ENCODE measurements at places on chromosomes 2 and 18.

GRCh38 chr2:98663511-98664090 is 55.2 kb downstream of the UNC50 start:
- DNase-seq = peak; percentile 71

GRCh38 chr18:30485078-30485477 is 557.5 kb downstream of the DSC3 start:
- DNase-seq = no peak

GRCh38 chr2:177799531-177799930 is 273.0 kb downstream of the PDE11A start:
- DNase-seq = no peak

DNA sequence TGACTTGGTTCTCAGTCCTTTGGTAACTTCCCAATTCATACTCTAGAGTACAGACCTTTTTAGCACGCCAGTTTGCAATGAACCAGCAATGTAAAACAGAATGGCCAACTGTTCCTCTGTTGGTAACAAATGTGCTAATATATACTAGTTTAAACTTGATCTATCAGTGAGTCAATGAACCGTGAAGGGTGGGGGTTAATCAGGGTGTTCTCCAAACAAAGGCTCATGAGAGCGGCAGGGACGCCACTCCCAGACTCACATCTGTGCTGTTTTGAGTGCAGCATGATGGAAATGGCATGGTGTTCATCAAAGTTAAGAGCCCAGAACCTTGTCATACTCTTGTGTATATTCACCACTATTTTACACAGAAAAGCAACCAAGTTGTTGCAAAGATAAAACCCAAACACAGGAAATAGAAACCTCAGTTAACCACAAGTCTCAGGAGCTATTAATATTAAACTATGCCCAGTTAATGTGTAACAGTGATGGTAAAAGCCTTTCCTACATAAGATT is 70.3 kb downstream of the CERKL start:
- DNase-seq = no peak

DNA sequence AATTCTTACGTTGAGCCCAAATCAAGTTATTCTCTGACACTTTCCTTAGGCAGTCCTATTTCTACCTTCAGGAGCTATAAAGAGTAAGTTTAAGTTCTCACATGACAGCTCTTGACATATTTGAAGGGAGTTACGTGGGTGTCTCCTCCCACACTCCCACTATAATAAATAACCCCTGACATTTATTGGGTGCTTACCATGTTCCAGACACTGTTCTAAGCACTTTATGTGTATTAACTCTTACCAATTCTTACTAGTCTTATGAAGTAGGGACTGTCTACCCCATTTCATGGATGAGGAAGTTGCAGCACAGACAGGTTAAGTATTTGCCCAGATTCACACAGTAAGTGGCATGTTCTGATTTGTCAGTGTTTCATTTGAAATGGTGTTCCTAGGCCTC is 17.9 kb downstream of the PLCL1 start:
- no peak for DNase-seq

- DNase-seq = no peak
These were observed 295.9 kb upstream of the LINC00305 start for GRCh38 chr18:64444819-64445218.

- DNase-seq = peak; percentile 40
These were observed 115.1 kb downstream of the EML6 start for GRCh38 chr2:54838585-54839035.

GRCh38 chr2:110818767-110819481 is 86.6 kb downstream of the ACOXL start:
- no peak for DNase-seq

DNA sequence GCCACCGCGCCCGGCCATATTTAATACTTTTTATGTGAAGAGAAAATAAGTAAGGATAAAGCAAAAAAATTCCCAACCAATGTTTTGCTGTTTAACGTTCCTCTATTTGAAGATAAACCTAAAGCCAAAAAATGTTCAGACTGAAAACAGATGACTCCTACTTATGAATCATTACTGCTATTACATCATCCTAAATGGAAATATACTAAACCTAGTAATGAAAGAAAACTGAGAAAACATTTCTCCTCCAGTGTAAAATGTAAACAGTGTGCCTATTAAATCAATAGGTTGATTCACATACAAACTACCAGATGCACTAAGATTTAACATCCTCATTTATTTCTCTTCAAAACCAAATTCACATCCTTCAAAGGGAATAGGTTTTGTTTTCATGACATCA is 43.5 kb downstream of the CWC22 start:
- no peak for DNase-seq

- DNase-seq = no peak
These were observed 21.1 kb downstream of the ARHGAP15 start for GRCh38 chr2:143150287-143150686.

DNA sequence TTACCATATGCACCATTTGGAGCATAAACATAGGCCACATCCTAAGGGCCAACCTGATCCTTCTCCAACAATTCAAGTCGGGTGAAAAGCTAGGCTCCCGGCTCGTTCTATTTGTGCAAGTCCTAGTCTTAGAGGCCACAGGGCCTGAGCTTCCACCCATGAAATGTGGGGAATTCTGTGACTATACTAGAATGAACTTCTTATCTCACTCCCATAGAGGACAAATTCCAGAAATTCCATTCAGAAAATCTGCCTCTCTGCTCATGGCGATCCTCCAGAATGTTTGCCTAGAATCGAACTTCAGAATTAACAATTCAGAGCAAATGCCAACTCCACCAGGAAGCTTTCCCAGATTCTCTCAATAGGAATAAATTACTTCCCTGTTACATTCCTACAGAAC is 187.9 kb downstream of the BCL11A start:
- no peak for DNase-seq

DNA sequence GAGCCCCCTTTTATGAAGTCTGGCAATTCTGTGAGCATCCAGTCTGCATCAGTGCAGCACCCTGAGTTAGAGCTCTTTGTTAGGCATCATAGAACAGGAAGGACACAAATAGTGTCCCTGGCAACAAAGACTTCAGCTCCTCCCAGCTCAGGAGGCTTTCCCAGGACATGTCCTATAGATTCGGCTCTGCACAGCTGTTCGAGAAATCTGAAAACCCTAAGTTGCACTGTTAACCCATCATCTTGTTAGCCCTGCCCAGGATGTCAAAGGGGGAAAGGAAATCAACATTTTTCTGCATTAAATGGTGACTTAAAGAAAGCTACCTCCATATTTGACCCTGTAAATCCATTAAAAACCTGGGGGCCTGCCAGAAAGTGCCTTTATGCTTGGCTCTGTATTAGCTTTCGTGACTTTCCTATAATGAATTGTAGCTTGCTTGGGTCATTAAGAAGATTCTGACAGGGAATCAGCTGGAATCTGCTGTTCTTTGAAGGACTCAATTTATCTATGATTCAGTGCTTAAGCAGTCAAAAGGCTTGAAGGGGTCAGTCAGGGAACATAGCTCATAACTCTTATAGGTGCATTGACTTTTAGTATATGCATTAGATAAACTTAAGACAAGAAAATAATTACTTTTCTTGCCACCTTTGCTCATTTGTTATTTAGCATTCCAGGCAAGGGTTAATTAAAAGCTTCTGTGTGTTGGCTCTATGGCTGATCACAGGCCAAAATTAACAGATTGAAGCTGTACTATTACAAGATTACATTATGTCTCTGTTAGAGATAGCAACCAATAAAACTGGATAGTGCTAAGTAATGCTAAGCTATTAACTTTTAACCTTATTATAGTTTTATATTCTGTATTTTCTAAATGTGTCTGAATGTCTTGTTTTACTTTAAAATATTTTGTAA is 20.6 kb downstream of the ERMN start:
- no peak for DNase-seq

- DNase-seq = no peak
These were observed 2.8 kb downstream of the SLC30A6 start for GRCh38 chr2:32168513-32168912.

GRCh38 chr2:144971786-144972335 is 451.9 kb upstream of the ZEB2 start:
- no peak for DNase-seq

DNA sequence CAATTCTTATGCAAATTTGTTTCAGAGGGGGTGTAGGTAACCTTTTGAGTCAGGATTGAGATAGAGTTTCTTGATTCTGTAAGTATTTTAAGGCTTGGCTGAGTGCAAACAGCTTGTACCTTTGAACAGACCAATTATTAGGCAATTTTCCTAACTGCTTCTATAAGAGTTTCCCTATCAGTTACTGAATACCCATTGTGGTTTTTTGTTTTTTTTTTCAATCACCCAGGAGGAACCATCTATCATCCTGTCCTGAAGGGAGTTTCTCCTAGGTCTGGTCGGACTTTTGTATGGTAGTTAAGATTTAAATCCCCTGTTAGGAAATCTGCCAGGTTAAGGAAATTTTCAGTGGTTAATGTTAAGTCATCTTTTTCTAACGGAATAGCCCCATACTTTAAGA is 319.4 kb upstream of the SLC39A10 start:
- DNase-seq = no peak

DNA sequence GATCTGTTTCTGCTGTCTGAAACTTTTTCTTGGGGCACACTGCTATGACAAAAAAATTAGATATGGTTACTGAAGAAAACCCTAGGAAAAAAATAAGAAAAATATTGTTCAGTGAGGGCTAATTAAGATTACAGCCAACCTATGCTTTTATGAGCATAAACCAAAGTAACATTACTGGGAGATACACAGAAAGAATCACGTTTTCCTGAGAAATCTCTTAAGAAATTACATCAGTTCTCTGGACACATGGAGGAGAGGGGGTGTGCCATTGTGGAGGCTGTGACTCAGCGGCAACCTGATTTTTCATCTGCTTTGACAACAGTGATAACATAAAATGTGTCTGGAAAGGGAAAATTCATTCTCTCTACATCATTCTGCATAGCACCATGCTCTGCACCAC is 13.4 kb upstream of the NMI start:
- no peak for DNase-seq

DNA sequence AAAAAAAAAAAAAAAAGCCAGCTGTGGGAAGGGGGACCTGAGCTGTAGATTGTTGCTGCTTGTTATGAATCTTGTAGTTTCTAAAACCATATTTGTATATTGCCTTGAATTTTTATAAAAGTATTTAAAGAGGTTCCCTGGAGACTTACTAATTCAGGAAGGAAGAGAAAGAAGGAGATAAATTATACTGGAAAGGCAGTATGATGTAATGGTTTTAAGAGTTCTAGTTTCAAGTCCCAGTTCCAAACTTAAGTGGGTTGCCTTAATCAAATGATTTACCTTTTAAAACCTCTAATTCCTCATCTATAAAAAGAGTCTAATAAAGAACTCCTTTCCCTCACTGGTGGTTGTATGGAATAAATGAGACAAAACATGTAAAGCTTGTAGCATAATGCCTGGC is 62.2 kb downstream of the PTRHD1 start:
- DNase-seq = no peak

DNA sequence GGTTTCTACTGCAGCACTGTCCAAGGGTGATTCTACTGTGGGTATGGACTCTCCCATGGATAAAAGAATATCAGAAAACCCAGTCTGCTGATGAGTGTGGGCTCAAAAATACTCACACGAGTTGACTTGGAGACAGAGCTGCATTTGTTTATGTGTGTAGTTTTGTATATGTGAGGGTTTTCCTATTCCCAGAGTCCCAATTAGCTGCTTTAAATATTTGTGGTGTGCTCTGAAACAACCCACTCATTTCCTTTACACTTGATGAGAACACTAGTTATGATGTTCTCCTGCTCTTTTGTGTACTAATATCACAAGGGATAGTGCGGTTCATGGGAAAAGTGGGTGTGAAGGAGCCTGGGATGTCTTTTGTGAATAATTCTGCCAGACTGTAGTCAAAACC is 337.3 kb downstream of the PLCL1 start:
- no peak for DNase-seq

DNA sequence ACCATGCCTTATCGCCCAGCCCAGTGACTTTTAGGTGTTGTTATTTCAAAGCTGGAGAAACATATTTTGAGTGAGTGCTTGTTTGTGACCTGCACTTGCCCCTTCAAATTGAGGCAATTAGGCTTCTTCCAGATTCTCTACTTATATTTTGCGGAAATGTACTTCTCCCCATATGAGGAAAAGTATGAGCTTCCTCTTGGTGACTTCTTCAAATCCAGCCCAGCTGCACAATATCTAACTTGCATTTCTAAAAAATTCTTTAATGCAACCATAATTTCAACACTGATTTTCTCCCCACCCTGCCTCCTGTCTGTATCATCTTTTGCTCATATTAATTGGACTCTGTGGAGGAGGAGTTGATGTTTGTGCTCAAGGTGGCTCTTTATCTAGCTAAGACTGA is 391.2 kb upstream of the POU3F3 start:
- DNase-seq = no peak

GRCh38 chr2:160372010-160372356 is 121.6 kb downstream of the RBMS1 start:
- no peak for DNase-seq

- no peak for DNase-seq
These were observed 27.2 kb upstream of the SATB2 start for GRCh38 chr2:199484927-199485326.

- DNase-seq = no peak
These were observed 18.3 kb downstream of the TTC32 start for GRCh38 chr2:19883486-19883885.

GRCh38 chr2:235003096-235003775 is 51.4 kb downstream of the SH3BP4 start:
- DNase-seq = no peak

- DNase-seq = no peak
These were observed 116.0 kb downstream of the MTX2 start for GRCh38 chr2:176385219-176385759.

DNA sequence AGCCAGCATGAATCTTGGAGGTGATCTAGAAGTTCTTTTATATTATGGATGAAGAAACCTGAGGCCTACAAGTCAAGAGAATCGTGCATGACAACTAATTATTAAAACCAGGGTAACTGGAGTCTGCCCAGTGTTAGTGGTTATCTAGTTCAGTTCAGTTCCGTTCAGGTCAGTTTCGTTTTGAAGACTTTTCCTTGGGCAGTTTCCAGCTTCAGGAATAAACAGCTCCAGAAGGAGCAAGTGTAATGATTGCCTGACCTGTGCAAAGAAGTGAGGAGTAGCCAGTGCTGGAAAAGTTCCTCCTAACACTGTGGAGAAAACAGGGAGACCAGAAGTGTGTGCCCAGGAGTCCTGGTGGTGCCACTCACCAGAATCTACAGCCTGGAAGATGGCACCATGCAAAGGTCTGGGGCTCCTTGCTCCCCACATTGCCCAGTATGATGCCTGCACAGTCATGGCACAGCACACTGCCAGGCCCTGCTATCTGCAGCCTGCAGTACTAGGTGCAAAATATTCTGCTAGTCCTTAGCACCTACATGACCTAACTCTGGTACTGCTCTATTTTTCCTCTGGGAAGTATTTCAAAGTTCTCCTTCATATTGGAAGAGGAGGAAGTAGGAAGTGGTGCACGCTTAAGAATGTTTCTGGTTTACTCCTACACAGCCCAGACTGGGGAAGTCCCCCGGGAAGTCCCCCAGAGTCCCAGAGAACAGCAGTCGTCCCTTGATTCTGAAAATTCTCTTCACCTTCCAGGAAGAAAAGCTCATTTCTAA is 65.8 kb downstream of the SUMO1 start:
- no peak for DNase-seq

Data from T-helper 1 cell (primary cell).